ENCODE measurements at places on chromosomes 4 and X.

DNA sequence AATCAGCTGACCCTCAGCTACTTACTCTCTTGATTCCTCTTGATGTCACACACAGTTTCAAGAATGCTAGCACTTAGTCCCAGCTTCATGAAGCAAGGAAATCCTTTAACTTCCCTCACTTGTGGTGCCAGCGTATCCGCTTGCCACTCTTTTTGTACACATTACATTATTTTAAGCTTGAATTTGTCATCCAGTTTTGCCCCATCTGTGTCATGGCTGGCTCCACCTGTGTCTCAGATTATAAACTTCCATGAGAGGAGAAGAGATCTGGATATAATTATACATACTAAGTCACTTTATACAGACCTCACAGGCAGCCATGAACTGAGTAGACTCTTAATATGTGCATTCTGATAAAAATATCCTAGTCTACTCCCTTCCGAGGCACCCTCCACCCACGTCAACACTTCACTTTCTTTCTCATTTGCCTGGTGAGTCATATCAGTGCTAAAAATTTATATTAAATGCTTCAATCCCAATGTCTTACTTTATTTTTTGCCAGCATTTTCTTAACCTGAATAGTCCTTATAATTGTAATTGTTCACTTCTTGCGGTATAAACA is 35.1 kb downstream of the GABRA2 start:
- DNase-seq = no peak

- peak; percentile 30 for DNase-seq
These were observed 122.2 kb downstream of the SHROOM4 start for GRCh38 chrX:50691820-50692219.

DNA sequence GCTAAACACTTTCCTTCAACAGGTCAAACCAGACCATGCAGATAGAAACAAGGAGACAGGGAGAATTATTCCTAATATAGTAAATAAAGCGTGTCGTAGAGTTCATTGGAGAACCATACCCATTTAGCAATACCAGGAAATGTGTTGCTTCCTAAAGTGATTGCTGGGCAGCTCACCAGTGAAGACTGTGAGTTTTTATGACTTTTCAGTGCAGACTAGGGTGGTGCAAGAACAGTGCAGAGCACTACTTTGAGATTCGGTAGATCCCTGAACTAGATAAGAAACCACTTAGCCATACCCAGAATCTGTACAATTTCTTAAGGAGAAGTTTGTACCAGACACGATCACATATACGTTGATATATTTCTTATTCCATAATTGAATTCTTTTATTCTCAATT is 87.4 kb downstream of the EMCN start:
- DNase-seq = no peak

- peak; percentile 63 for DNase-seq
These were observed 500 bp downstream of the GAR1 start for GRCh38 chr4:109816082-109816442.

- DNase-seq = no peak
These were observed 75.1 kb downstream of the ADGRL3 start for GRCh38 chr4:61275241-61275640.

GRCh38 chr4:142356118-142356759 is 489.9 kb downstream of the INPP4B start:
- no peak for DNase-seq

DNA sequence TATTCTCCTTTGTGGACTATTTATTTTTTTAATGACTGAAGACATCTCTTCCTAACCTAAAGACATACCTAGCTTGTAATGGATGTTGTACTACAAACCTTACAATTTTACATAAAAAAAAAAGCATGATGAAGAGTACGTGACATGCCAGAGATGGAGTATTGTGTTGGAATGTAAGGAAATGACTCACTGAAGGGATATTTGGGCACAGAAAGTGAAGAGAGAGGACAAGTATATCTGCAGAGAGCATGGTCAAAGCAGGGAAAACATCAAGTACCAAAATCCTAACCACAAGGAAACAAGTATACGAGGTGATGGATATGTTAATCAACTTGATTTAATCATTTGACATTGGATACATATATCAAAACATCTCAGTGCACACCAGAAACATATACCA is 1051.4 kb upstream of the PRKX start:
- no peak for DNase-seq

- DNase-seq = no peak
These were observed 258.6 kb downstream of the ADAM29 start for GRCh38 chr4:175176710-175177109.

- no peak for DNase-seq
These were observed 109.0 kb downstream of the SHROOM4 start for GRCh38 chrX:50705042-50705441.

DNA sequence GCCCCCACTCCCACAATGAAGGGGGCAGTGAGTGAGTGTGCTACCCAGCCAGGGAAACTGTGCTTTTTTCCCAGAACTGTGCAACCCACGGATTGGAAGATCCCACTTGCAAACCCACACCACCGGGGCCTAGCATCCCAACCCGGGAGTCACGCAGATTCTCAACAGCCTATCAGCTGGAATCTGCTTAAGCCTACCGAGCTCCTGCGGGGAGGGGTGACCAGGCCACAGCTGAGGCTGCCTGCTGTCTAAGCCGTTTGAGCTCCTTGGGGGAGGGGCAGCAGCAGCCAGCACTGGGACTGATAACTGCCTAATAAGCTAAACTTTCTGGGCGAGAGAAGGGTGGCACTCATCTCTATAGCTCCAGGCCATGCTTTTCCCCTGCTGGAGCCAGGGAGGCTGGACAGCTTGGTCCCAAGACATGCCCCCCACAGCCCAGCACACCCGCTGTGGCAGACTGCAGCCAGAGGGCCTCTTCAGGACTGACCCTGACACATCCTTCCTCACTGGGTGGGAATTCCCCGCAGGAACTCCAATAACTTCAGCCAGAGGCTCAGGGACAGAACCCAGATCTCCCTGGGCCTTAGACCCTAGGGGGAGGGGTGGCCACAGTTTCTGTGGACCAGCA is 161.3 kb upstream of the MAGEB18 start:
- DNase-seq = no peak

- peak; percentile 68 for DNase-seq
These were observed 43.7 kb downstream of the DDX3X start for GRCh38 chrX:41377624-41378023.

GRCh38 chrX:8254401-8254800 is 83.3 kb upstream of the VCX2 start:
- no peak for DNase-seq

GRCh38 chr4:54909961-54910360 is 215.4 kb downstream of the KDR start:
- DNase-seq = no peak

GRCh38 chrX:154398668-154399526 is 720 bp downstream of the RPL10 start:
- peak; percentile 84 for DNase-seq
